ENCODE measurements at places on chromosomes 2 and 18.

DNA sequence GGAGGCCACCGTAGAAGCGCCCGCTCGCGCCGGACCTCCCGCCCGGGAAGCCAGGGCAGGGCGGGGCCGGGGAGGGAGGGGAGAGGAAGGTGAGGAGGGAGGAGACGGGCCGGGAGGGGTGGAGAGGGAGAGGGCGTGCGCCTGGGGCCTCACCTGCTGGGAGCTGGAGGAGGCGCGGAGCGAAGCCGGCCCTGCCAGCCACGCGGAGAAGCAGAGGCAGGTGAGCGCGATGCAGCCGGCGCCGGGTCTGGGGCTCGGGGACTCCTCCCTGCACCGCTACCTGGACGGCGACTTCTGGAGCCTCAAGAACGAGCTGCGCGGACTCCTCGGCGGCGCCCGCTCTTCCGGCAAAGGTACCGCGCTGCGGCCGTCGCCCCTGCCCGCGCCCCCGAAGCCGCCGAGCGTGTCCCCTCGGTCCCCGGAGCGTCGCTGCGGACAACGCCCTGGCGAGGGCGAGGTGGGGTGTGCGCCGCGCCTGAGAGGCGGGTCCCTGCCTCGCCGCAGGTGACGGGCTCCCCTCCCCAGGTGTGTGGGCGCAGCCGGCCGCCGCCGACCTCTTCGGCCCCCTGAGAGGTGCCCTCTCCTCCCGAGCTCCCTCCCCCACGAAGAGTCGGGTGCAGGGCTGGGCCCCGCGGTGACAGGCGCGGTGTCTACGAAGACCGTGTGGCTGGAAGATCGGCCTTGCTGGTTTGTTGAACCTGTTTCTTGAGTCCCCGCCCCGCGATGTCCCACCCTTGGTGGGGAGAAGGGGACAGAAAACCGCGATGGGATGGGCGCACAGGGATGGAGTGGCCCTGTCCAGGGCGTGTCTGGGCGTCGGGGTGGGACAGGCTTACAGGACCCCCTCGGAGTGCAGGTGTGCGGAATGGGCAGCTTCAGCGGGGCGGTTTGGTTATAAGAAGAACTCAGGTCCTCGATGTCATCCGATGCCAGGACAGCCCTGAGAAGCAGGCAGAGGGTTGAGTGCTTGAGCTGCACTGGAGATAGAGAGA lies at the start of gene ACOXL:
Gene ACOXL, plus strand, starts transcription at position 152 of the 992 bp plus-strand sequence. CDS start 35,817 bp downstream, outside the sequence.
- DNase-seq: no peak

DNA sequence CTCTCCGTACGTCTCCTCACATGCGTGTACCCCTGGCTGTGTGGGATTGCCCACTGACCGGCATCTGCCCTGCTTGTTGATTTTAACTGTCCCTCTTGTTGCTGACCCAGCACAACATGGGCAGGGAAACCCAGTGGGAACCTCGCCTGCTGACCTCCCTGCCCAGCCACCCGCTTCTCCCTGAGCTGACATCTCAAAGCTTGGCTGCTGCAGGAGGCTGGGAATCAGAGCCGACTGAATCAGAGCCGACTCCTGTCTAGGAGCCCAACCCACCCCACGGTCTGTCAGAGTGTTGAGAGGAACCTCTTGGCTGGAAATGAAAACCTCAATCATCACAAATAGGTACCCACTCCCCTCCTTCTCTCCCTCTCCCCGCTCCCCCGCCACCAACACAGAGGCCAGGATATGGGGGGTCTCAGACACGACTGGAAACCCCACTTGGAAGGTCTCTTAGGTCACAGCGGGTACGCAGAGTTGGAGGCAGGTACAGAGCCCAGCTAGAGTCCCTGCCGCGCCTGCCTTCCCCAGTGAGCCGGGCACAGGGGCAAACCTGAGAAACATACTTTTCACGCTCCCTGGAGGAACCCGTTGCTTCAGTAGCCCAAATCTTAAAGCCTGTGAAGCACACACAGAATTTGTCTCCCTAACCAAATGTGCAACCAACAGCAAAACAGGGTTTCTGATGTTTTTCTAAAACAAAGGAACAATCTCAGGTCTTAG lies 784 bp downstream of the EDAR start:
- no peak for DNase-seq

DNA sequence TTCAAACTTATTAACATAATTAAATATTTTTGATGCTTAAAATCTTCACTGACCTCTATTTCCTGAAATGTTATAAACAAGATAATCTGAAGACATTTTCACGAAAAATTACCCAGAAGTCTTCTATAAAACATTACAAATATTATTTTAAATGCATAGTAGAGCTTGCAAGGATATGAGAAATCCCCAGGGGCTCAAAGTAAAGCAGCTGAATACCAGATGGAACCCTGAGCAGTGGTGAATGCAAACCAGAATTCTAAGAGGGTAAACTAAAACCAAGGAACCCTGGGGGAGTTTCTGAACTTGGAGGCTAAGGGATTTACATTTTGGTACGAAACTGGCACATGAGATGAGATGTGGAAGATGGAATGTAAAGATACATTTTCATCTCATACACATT lies 83.6 kb downstream of the FSHR start:
- no peak for DNase-seq

DNA sequence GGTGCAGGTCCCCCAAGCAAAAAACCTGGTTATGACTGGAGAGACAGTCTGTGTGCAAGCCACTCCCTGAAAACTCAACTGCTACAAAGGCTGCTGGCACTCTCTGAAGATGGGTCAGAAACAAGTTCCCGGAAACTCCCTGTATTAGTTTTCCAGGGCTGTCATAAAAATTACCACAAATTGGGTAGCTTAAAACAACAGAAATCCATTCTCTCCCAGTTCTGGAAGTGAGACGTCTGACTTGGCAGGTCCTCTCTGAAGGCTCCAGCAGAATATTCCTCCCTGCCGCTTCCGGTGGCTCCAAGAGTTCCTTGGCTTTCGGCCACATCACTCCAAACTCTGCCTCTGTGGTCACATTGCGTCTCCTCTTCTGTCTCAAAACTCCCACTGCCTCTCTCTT lies 30.1 kb upstream of the SERPINE2 start:
- DNase-seq: no peak

GRCh38 chr2:158828378-158829164 lies 33.5 kb downstream of the DAPL1 start:
- DNase-seq: no peak

- DNase-seq: no peak
Observed at GRCh38 chr2:69080071-69080470, 67.1 kb downstream of the ANTXR1 start.

- no peak for DNase-seq
Observed at GRCh38 chr2:238462782-238463396, 36.2 kb downstream of the ASB1 start.

GRCh38 chr2:15588329-15588919 lies 3.2 kb upstream of the DDX1 start:
- DNase-seq: peak; percentile 26

- DNase-seq: no peak
Observed at GRCh38 chr18:68995675-68996074, 197.8 kb downstream of the CCDC102B start.

GRCh38 chr2:71685073-71685848 lies 231.9 kb downstream of the DYSF start:
- DNase-seq: no peak

- DNase-seq: no peak
Observed at GRCh38 chr2:80519699-80520291, 215.2 kb upstream of the LRRTM1 start.

GRCh38 chr2:39542523-39542922 lies 105.4 kb upstream of the MAP4K3 start:
- no peak for DNase-seq

DNA sequence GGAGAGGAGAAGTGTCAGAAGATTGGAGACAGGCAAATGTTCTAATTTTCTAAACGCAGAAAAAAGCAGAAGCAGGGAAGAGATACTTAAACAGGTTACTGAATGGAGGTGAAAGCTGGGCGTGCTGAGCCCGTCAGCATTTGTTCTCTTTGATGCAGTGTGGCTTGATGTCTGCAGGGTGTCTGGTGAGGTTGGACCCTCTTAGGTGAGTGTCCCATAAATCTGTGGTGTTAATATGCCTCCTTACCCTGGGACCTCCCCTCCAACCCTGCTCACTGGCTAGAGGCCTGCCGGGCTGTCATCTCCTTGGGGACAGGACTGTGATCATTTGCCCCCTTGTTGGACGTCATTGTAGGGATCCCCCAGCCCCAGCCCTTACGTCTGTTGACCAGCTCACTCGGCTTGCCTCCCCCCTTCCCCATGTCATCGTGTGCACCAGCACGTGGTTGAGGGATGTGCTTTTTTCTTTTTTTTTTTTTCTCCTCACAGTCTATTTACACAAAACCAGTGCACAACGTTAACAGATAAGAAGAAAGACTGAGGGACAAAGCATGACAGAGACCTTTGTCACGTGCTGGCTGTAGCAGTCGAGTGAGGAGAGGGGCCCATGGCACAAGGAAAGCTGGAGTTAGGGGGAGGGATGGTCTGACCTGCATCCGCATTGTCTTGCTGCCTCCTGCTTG lies 56.4 kb downstream of the NCK2 start:
- DNase-seq: no peak
